ENCODE measurements at places on chromosomes 4 and X.

GRCh38 chrX:17860811-17861488, at the start of gene RAI2:
Gene RAI2 (minus strand): TSS chrX:17861298. CDS start chrX:17802010, 59,288 bp downstream.
- no peak for DNase-seq

- no peak for DNase-seq
Measured at GRCh38 chrX:108946531-108946930, 210.2 kb upstream of the IRS4 start.

GRCh38 chr4:181173046-181173445, 1070.2 kb upstream of the TENM3 start:
- no peak for DNase-seq

DNA sequence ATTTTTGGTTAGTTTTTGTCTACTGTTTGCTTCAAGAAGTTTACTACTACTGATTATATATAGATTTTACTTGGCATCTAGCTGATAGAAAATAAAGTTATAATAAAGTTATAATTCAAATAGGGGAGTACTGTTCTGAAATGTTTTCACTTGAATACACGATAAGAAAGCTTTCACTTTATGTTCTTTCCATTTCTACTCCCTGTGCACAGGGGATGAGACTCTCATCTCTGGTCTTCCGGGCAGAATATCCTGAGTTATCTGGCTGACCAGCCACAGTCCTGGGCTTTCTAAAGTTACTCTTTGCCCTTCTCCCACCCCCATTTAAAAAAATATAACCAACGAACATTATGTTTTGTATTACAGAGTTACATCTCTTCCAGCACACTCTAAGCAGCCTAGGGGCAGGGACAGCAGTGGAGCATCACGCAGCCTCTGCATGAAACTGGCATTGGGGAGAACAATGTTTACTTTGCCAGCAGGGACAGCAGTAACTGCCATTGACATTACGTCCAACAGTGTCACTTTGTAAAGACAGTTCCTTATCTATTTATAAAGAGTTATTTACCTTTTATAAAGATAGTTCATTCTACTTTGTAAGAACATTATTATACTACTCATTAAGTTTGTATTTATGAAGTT, 64.3 kb downstream of the METTL14 start:
- DNase-seq: no peak

All from CMK (cell line).